ENCODE measurements at places on chromosomes 3 and 15.

GRCh38 chr3:37144806-37145205, 29.6 kb downstream of the LRRFIP2 start:
- DNase-seq, result no peak

- no peak for DNase-seq
Measured at GRCh38 chr15:70955151-70955550, 62.5 kb downstream of the LRRC49 start.

DNA sequence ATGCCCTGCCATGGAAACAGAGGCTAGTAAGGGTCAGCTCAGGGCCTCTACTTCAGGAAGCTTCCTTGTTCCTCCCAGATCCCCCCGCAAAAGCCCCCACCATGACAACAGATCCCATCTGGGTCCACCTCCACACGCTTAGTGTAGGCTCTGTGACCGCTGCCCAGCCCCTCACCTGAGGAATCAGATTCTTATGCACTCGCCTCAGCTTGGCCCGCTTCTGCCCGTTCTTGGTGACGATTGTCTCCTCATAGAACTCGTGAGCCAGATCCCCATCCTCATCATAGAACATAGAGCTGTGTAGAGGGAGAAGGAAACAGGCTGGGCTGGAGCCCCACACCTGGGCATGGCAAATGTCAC, 1.9 kb downstream of the TUSC2 start:
- no peak for DNase-seq

- no peak for DNase-seq
Measured at GRCh38 chr15:93049914-93050578, 39.0 kb downstream of the RGMA start.

DNA sequence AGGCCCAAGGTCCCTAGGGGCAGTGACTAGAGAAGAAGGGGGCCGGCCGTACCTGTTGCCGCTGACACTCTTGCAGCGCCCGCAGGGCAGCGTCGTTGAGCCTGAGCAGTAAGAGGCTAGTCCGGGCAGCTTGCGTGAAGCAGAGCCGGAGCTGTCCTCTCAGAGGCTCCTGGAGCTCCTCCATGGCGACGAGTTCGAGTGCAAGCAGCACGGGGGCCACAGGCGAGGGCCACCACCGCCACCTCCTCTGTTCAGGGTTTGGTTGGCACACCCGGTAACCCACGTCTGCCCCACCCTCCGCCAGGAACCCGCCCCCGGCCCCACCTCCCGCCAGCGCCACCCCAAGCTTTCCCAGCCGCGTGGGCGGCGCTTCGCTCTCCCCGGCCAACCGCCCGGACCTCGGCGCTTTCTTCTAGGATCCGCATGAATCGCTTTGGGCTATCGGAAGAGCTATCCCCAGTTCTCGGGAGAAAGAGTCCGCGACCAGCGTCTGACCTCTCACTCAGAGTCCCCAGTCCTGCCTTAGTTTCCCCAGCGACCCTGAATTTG, at the start of gene ELL3:
TSS of gene ELL3 (minus strand) at position 249 of the 549 bp plus-strand sequence. CDS start at position 184, 65 bp downstream.
- DNase-seq, result peak; percentile 61

- no peak for DNase-seq
Measured at GRCh38 chr3:57872606-57873005, 116.5 kb downstream of the SLMAP start.

- no peak for DNase-seq
Measured at GRCh38 chr3:133246119-133246518, 153.7 kb upstream of the BFSP2 start.

DNA sequence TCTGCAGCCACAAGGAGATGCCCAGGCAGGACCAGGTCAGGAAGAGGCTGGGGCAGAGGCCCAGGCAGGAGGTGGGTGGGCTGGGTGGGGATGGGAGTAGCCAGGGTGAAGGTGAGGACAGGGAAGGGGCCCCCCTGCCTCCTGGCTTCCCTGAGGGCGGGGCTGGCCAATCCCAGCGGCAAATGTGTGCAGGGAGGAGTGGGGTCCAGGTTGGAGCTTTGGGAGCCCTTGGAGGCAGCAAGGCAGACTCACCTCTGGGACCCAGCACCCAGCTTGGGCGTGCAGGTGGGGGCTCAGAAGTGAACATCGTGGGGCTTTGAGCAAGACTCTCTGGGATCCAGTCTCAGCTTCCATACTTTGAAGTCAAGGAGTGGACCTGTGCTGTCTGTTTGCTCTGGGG, 25.2 kb downstream of the GP9 start:
- DNase-seq, result no peak

GRCh38 chr15:72797834-72798233, 14.3 kb upstream of the ADPGK start:
- no peak for DNase-seq

DNA sequence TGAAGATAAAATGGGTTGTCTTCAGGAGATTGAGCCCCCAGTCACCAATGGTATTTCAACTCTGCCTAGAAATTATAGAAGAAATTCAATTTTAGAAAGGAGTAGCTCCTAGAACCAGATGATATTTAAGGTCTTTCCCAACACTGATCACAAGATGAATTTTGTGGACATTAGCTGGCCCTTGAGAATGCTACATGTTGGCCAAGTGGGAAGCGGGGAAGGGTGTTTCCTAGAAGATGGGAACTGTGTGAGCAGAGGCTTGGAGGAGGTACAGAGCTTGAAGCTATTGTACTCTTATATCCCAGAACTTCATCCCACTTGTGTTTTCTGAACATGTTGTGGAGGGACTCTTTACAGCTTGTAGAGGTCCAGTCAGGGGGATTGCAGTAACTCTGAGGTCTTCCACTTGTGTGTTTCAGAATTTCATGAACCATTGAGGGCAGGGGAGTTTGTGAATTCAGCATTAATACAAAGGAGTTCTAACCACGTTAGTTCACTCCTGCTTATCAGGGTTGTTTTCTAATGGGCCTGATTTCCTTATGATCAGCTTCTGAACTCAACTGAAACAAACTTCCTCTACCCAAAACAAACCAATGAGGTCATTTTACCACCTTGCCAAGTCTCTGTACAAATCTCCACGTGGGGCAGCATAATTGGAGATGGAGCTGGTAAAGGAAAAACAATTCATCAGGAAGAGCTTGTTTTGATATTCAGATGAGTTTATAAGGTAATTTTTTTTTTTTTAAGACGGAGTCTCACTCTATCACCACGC, 152.6 kb upstream of the TPM1 start:
- no peak for DNase-seq

DNA sequence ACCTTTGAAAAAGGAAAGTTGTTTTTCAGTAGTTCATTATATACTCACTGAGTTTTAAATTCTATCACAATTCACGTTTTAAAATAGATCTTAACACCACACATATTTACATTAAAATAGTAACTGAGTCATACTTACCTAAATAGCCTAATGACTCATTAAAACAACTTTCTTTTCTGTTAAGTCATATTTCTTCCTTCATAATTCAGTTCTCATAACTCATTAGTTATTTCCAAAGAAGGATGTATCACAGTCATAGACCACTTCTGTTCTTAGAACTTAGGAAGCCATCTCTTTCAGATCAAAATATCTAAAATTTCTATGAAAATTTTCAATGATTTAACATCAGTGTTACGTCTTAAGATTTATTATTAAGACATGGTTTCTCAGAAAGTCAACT, 885.9 kb downstream of the FHIT start:
- no peak for DNase-seq

GRCh38 chr3:24433838-24434591, 60.6 kb downstream of the THRB start:
- DNase-seq, result no peak

GRCh38 chr3:186841620-186842019, 890 bp upstream of the ADIPOQ start:
- DNase-seq, result no peak

DNA sequence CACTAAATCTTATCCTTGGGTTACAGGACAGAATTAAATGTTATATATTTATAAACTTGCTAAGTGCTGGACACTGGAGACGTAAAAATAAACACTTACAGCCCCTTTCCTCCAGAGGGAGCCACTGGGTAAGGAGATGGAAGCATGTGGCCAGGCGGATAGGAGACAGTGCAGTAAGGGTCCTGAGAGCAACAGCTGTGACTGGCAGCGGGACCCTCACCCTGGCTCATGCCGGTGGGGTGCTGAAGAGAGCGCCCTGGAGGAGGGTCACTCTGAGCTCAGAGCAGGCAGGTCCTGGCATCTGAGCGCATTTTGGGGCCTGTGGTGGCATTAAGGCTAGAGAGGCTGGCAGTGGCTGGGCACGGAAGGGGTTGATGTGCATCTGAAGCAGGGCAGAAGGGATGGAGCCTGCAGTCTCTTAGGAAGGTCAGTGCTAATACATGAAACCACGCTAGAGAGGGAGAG, 16.0 kb downstream of the SEC61A1 start:
- peak; percentile 47 for DNase-seq

DNA sequence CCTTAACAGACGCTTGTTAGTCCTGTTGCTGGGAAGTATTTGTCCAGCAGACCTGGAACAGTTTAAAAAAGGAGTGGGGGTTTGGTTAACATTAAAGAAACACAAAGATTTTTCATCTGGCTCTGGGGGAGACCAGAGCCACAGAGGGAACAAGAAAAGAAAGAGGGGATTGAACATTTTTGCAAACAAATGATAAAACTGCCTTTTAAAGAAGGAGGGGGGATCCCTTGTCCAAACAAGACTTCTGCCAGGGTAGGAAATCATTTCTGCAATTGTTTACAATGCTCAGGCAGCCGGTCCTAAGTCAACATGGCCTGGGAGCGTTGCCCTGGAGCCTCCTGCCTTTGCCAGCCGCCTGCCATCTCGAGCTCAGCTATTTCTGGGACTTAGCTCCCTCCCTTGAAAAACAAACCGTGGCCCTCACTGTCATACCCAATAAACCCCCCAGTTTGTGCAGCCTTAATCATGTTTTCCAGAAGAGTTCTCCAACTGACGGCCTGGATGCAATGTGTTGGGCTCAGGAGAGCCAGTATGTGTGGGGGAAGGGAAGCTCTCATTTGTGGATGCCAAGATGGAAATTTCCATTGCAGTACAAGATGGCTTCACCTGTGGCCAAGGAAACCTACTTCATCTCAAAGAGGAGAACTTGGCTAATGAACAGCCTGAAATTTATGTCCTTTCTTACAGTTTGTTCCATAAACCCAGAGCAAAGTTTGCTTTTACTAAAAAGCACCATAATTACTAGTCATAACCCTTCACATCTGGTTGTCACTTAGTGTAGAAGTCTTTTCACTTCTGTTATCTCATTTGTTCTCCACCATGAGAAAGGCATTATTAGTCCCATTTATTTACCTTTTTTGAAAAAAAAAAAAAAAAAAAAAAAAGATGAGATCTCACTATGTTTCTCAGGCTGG, 75.9 kb upstream of the RNU6-1 start:
- DNase-seq, result no peak

- no peak for DNase-seq
Measured at GRCh38 chr3:33886015-33886414, 87.6 kb downstream of the PDCD6IP start.

- DNase-seq, result no peak
Measured at GRCh38 chr3:47377186-47377585, 3.6 kb upstream of the PTPN23 start.

GRCh38 chr3:170196833-170197232, 15.3 kb upstream of the PHC3 start:
- DNase-seq, result no peak

- no peak for DNase-seq
Measured at GRCh38 chr3:43162230-43163084, 56.6 kb upstream of the POMGNT2 start.

DNA sequence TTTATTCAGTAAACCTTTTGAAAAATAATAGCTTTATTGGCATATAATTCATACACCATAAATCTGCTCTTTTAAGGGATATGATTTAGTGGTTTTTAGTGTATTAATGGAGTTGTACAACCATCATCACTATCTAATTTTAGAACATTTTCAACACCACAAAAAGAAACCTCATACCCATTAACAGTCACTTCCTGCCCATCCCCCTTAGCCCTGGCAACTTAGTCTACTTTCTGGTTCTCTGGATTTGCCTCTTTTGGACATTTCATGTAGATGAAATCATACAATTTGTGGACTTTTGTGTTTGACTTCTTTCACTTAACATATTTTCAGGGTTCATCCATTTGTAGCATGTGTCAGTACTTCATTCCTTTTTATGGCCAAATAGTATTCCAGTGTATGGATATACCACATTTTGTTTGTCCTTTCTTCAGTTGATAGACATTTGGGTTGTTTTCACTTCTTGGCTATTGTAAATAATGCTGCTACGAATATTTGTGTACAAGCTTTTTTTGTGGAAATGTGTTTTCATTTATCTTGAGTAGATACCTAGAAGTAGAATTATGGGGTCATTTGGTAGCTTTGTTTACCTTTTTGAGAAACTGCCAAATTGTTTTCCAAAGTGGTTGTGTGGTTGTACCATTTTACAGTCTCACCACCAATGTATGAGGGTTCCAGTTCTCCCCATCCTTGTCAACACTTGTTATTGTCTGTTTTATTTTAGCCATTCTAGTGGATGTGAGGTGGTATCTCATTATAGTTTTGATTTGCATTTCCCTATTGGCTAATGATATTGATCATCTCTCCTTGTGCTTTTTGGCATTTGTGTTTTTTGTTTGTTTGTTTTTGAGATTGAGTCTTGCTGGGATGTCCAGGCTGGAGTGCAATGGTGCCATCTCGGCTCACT, 45.8 kb downstream of the SMAD3 start:
- no peak for DNase-seq

GRCh38 chr15:78046796-78047341, 30.6 kb downstream of the TBC1D2B start:
- DNase-seq, result peak; percentile 73

DNA sequence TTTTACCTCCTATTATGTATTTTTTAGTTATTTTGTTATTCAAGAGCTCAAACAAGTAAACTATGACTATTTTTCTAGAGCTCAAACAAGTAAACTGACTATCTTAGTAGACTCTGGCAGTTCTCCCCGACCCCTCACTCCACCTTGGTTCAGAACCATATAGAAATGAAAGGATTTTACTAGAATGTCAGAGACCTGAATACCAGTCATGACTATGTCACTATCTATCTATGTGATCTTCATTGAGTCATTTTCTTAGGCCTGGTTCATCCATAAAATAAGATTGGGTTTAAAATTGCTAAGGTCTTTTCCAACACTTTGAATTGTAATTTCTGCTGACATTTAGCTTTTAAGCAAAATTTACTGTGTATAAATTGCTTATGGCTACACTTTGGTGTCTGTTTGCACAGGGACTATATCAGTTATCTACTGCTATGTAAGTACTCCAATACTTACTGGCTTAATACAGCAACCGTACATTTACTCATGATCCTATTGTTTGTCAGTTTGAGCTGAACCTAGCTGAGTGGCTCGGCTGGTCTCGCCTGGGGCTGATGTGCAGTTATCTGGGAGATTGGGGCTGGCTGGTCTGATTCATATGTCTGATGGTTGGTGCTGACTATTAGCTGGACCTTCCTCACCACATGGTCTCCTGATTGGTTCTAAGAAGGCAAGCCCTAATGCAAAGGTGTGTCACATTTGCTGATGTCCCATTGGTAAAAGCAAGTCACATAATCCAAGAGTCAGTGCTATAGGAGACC, 37.0 kb downstream of the RASA2 start:
- DNase-seq, result no peak
